ENCODE measurements at places on chromosomes 7 and 10.

GRCh38 chr10:127456122-127456521 is 93.0 kb upstream of the NPS start:
- no peak for DNase-seq

DNA sequence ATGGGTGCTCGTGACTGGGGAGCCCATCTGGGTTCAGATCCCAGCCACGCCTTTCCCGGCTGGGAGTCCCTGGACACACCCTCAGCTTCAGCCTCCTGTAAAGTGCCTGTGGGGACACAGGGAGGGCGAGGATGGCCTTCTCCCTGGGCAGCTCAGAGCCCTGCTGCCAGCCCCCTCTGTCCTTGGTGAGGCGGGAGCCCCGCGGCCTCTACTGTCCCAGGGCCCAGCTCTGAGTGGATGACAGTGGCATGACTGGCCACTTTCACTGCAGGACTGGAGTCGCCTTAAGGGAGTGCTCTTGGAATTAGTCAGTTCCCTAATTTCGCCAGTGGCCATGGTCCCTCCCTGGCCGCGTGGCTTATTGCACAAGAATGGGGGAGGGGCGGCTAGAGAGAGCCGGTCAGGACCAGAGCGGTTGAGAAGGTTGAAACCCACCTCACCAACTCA is 4.6 kb downstream of the BRI3 start:
- DNase-seq, result no peak

GRCh38 chr10:101367569-101368453 is 13.8 kb downstream of the BTRC start:
- DNase-seq, result no peak

GRCh38 chr10:69758310-69758728 is 43.4 kb upstream of the COL13A1 start:
- DNase-seq, result no peak

Data from stimulated activated CD8-positive, alpha-beta memory T cell treated with anti-CD3 and anti-CD28 coated beads, Interleukin-15, amount 100 ng/mL, for 48 hours (primary cell).